ENCODE measurements at places on chromosomes 5 and 9. TPM values are rescaled to one million over a fixed set of nuclear protein-coding genes. Genes with fewer than 3 reads are reported as not detected.
A peak's percentile ranks its signal among the peaks of the same experiment; 100 is the strongest.

DNA sequence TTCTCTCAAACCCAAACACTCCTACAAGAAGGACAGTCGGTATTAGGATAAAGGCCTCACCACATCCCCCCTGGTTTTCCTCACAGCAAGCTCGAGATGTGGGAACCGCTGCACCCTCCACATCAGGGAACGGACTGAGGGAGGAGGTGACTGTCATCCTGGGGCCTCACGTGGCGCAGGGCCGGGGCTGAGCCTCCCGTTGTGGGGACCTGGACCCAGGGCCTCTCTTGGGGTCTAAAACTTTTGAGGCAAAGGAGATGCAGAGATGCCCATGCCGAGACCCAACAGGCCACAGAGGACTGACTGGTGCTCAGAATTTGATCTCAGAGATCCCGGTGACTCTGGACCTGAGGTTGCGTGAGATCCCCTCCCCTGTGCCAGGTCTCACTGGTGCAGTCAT lies 72.7 kb downstream of the MRPL36 start:
- H3K27ac ChIP-seq, result no peak overlapping the region
- no peak for DNase-seq
- H3K4me1 ChIP-seq, result no peaks in the 10 kb centered on the region
- H3K4me3 ChIP-seq, result no peak overlapping the region

DNA sequence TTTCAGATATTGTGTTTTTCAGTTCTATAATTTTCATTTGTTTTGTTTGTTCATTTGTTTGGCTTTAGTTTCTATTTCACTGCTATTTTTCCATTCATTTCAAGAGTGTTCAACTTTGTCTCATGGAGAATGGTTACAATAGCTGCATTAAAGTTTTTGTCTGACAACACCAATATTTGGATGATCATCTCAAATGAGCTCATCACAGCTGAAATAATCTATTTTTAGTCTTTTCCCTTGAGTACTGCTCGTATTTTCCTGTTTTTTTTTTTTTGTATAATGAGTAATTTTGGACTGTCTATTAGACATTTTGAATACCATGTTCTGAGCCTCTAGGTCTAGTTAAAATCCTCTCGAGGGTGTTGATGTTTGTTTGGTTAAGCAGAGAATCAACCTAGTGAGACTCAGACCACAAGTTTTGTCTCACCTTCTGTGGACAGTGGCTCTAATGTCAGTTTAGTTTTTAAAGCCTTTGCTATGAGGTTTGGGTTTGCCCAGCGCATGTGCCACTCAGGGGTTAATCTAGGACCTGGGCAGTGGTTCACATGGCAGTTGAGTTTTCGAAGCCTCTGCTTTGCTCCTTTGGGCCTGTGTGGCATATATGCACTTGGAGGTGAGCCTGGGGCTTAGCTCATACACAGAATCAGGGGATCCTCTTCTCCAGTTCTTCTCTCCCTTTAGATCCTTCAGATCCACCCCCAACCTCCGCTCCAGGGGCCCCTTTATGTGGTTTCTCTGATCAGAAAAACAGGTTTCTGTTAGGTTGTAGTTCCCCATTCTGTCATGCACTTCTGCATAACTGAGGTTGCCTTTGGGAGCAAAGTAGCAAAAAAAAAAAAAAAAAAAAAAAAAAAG lies 79.8 kb downstream of the ARSB start:
- peak; percentile 31 for DNase-seq
- no peaks in the 10 kb centered on the region for H3K36me3 ChIP-seq
- no peak overlapping the region for H3K4me3 ChIP-seq
- H3K27me3 ChIP-seq, result no peaks in the 10 kb centered on the region
- H3K27ac ChIP-seq, result peak overlapping the region; percentile 14

Gene PRDM9
- total RNA-seq, result not detected

Gene SMIM32
- 0.30 TPM for total RNA-seq

Gene TAL2
- not detected for total RNA-seq

GRCh38 chr5:122972877-122973276 lies 63.6 kb downstream of the PPIC start:
- H3K4me1 ChIP-seq, result peaks cover 5% of the 10 kb centered on the region
- peak; percentile 29 for DNase-seq
- no peaks in the 10 kb centered on the region for H3K27me3 ChIP-seq

- H3K27me3 ChIP-seq, result peaks cover 8% of the 10 kb centered on the region
- no peaks in the 10 kb centered on the region for H3K4me1 ChIP-seq
- H3K36me3 ChIP-seq, result no peaks in the 10 kb centered on the region
- no peak for DNase-seq
- no peak overlapping the region for H3K27ac ChIP-seq
- no peak overlapping the region for H3K4me3 ChIP-seq
Measured at GRCh38 chr9:34759432-34760134, 49.6 kb upstream of the CCL21 start.

DNA sequence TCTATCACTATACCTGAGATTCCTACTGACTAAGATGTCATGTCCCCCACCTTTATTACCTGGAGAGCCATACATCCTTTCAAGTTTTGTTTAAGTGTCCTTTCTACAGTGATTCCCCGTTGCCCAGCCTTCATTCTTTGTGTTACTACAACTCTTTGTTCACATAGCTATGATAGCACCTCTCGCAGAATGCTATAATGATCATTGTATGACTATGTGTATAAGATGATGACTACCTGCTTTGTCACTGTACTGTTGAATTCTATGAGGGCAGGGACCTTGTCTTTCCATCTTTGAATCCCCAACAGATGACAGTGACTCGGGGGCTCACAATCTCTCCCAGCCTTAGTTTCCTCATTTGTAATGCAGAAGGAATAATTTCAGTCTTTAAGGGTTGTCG lies 361.2 kb downstream of the NPR3 start:
- no peaks in the 10 kb centered on the region for H3K27me3 ChIP-seq
- no peak overlapping the region for H3K27ac ChIP-seq
- DNase-seq, result no peak

DNA sequence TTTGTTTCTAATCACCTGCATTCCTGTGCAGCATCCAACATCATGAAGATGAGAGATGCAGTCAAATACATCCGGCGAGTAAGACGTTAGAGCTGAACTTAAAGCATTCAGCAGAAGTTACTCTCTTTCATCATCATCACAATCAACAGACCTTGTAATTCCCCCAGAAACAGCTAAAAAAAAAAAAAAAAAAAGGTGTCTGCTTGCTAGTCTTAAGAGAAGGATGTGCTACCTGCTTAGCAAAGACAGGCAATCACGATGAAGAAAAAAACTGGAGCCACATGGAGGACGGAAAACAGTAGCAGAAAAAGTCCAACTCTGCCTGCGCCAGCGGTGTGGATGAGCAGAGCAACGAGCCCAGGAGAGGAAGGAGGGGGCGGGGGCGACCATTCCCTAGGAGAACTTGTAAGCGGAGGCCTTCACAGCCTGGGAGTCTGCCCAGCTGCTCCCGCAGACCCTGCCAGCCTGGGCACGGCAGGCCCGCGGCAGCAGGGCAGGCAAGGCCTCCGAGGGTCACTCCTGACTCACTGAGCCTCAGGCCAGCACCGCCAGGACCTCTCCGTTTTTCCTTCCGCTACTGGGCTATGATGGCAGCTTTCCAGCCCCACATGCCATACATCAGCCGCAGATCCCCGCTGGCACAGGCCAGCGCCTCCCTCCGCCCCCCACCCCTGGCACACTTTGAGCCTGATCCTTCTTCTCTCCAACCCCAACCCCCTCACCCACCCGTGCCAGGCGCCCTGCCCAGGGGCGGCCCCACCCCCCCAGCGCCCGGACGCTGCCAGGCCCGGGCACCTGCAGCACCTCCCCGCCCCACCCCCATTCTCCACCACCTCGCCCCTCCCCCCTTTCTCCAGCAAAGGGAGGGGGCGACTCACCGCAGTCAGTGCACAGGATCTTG lies 1.4 kb downstream of the NRG2 start:
- peaks cover 9% of the 10 kb centered on the region for H3K27me3 ChIP-seq
- H3K27ac ChIP-seq, result no peak overlapping the region
- H3K36me3 ChIP-seq, result no peaks in the 10 kb centered on the region
- peak; percentile 16 for DNase-seq

Gene LOX
- total RNA-seq, result 1,249 TPM

DNA sequence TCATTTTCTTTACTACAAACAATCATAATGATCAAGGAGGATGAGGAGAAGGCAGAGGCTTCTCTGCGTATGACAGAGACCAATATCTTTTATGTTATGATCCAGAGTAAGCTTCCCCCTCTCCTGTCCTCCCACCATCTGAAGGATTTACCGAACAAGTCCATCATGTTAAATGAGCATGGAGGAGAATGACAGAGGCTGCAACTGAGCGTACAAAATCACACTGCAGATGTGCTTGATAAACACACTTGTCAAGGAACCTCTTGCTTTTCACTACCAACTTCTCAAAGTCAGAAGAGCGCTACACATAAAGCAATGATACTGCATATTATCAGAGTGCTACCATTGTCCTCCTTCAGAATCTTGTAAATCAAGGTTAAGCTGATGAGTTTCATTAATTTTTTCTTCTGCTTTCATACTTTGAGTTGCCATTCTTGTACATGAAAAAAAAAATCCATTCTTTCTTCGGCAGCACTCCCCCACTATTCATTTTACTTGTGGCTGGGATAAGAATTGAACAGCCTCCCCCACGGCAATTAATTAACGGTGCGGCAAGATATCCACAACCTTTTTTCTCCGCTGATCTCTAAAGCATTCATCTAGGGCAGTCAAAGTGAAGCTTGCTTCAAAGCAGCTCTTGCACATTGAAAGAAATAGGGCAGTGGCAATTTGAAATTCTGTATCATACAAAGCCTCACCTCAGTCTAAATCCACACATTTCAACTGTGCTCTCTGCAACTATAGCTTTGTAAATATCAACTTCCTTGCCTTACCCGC lies 673.9 kb upstream of the DMAC1 start:
- H3K4me3 ChIP-seq, result no peak overlapping the region
- H3K27me3 ChIP-seq, result no peaks in the 10 kb centered on the region
- H3K36me3 ChIP-seq, result no peaks in the 10 kb centered on the region

Gene EPB41L4A
- total RNA-seq, result 8.2 TPM

Gene IFNA2
- not detected for total RNA-seq

GRCh38 chr5:167688341-167689130 lies 602.9 kb upstream of the WWC1 start:
- H3K27ac ChIP-seq, result no peak overlapping the region
- H3K27me3 ChIP-seq, result no peaks in the 10 kb centered on the region
- H3K4me3 ChIP-seq, result no peak overlapping the region
- H3K4me1 ChIP-seq, result peaks cover 15% of the 10 kb centered on the region
- DNase-seq, result peak; percentile 59

DNA sequence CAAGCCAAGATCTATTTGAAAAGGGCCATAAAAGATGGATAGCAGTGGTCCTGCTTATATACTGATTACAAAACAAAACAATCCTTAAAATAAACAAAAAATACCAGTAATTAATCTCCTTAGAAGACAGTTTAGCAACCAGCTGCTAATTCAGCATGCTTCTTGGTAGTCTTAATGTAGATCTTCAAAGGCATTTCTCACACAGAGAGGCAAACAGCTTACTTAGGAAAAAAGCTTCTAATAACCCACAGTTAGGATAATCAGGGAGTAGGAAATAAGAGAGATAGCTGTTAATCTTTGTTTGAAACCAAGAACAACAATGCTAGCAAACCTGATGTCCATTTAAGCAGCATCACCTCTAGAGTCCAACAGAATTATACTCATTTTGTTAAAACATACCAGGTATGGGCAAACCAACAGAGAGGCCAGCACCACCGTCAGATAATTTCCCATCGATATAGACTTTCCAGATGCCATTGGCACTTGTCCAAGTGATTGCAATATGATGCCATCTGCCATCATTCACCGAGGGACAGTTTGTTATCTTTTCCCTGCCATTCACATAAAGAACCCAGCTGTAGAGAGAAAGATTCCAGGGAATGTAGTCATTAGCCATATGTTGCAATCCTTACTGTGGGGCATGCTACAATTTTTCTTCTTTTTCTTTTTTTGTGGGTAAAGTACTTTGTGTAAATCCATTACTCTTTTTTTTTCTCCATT lies 105.6 kb upstream of the TXNDC8 start:
- peak; percentile 70 for DNase-seq
- no peak overlapping the region for H3K27ac ChIP-seq
- peaks cover 6% of the 10 kb centered on the region for H3K4me1 ChIP-seq
- no peaks in the 10 kb centered on the region for H3K36me3 ChIP-seq

Gene EXOSC2
- 21.0 TPM for total RNA-seq

- H3K27ac ChIP-seq, result no peak overlapping the region
- H3K27me3 ChIP-seq, result peaks cover 6% of the 10 kb centered on the region
- no peak for DNase-seq
- peak overlapping the region; percentile 57 for H3K4me3 ChIP-seq
Measured at GRCh38 chr5:163565492-163565891, 60.1 kb downstream of the MAT2B start.

DNA sequence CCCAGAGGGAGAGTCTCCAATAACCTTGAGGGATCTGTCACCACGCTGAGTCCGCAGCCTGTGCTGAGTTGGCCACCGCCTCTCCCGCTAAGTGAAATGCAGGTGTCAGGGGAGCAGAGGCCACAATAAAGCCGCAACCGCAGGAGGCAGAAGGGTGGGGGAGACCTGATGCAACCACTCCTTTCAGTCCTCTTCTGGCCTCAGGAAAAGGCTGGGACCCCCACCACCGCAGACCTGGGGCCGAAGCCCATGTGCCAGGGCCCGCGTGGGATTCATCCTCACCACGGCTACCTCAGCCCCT lies 576 bp downstream of the MAP1B start:
- H3K4me3 ChIP-seq, result peak overlapping the region; percentile 94
- peaks cover 3% of the 10 kb centered on the region for H3K36me3 ChIP-seq
- H3K27ac ChIP-seq, result peak overlapping the region; percentile 75
- no peak for DNase-seq

DNA sequence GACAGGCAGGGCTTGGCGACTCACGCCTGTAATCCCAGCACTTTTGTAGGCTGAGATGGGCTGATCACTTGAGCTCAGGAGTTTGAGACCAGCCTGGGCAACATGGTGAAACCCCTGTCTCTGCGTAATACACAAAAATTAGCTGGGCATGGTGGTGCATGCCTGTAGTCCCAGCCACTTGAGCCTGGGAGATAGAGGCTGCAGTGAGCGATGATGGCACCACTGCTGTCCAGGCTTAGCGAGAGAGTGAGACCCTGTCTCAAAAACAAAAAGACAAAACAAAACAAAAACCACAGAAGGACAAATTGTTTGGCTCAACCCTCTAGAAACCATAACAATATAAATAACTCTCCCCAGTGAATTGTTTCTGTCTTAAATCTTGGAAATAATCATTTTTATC lies 92.6 kb upstream of the ERBIN start:
- no peaks in the 10 kb centered on the region for H3K27me3 ChIP-seq
- no peaks in the 10 kb centered on the region for H3K36me3 ChIP-seq
- DNase-seq, result no peak
- no peak overlapping the region for H3K27ac ChIP-seq
- H3K4me3 ChIP-seq, result no peak overlapping the region
- H3K4me1 ChIP-seq, result peaks cover 10% of the 10 kb centered on the region

Gene SPINK6
- total RNA-seq, result not detected

- H3K36me3 ChIP-seq, result no peaks in the 10 kb centered on the region
- no peak for DNase-seq
- no peak overlapping the region for H3K4me3 ChIP-seq
- no peaks in the 10 kb centered on the region for H3K27me3 ChIP-seq
- no peak overlapping the region for H3K27ac ChIP-seq
Measured at GRCh38 chr9:87535817-87536539, 38.3 kb downstream of the DAPK1 start.

- DNase-seq, result no peak
- H3K4me3 ChIP-seq, result no peak overlapping the region
- no peaks in the 10 kb centered on the region for H3K27me3 ChIP-seq
- H3K36me3 ChIP-seq, result no peaks in the 10 kb centered on the region
- H3K27ac ChIP-seq, result no peak overlapping the region
- H3K4me1 ChIP-seq, result no peaks in the 10 kb centered on the region
Measured at GRCh38 chr9:35254237-35254636, 92.4 kb downstream of the UNC13B start.

Data from astrocyte (in vitro differentiated cells and primary cell).